ENCODE measurements at places on chromosomes 7 and 10.
A peak's percentile ranks its signal among the peaks of the same experiment; 100 is the strongest.

DNA sequence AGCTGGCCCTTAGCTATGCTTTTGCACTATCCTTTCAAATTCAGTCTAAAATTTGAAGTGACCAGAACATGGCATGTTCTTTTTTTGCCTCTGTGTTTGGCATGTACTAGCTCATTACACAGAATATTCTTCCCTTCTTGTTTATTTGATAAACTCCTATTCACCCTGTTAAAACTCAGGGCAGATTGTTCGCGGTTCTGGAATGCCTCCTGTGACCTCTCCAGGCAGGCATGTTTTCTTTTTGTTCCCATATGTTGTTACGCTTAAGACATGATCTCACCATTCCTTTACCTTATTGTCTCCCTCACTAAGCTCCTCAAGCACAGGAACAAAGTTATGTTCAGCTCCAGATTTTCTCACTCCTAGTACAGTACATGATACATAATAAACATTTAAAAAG lies 181.7 kb downstream of the CCSER2 start:
- DNase-seq = no peak

DNA sequence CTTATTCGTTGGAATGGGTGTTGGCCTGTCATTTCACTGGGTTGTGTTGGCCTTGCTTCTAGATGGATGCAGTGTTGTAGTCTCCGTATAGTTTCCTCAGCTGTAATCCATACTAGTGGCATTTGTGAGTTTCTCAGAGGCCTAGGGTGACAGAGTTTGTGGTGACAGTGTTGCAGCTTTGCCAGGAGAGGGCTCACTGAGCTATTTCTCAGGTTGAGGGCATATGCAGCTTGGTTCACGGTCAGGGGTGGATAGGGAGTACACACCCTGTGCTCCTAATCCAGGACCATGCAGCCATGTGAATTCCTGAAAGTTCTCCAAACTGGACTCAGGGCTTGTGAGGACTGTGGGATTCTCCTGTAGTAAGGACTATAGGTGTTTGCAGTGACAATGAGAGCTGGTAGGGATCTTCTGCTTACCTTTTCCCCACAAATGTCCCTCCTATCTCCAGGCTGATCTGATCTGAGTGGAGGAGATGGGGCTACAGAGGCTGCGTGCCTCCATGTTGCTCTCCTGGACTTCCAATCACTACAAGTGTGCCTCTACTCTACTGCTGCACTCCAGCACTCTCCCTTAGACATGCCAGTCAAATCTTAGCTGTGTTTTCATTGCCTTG lies 229.0 kb downstream of the STK31 start:
- no peak for DNase-seq

DNA sequence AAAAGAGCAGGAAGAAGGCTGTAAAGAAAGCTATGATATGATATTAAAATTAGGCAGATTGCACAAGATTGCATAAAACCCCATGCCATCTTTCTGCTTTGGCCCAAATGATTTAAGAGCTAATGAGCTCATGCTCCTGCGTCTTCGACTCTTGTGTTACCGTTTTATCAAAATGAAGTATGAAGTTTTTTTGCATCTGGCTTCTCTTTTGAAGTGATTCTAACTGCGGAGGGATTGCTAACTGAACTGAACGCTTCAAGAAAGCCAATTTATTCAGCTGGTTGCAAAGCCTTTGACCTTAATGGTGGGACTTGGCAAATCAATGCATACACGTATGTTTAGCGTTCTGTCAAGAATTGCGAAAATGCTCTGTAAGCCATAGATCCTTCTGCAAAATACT lies 282.9 kb downstream of the TWIST1 start:
- DNase-seq = no peak

- peak; percentile 17 for DNase-seq
Observed at GRCh38 chr7:158973440-158973839, 117.1 kb downstream of the DYNC2I1 start.

- DNase-seq = no peak
Observed at GRCh38 chr7:115546790-115547189, 483.8 kb downstream of the TFEC start.

DNA sequence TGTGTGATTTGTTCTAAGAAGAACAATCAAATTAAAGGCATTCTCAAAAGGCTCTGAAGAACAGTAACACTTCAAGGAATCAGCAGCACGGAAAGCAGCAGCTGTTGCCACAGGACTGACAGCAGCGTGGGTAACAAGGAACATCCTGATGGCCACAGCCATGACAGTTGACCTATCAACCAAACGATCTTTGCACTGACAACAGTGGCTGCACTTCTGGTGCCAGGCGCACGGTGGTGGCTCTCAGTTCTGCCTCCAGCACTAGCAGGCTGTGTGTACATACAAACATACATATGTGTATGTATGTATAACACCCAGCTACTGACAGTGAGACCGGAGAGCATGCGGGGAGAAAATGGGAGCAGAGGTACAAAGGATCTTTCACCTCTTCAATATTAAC lies 114.1 kb downstream of the ZFAND4 start:
- DNase-seq = no peak

GRCh38 chr7:21355406-21355874 lies 72.4 kb upstream of the SP4 start:
- DNase-seq = no peak
